ENCODE measurements at places on chromosomes 16 and 17.

DNA sequence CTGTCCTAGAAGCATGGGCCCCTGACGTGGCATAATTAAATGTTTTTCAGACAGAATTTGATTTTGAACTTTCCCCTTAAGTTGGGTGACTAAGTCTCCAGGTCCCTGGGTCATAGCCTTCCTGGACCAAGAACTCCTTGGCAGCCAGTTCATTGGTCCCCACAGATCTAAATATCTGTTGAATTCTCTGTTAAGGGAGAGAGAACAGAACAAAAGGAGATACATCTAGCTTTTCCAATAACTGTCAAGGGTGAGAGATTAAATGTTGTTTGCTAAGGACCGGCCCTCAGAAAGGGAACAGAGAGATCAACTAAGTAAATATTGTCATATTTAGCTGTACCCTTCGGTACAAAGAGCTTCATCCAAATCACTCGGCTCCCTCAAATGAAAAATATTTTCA is 78.2 kb upstream of the NOL11 start:
- DNase-seq: no peak

GRCh38 chr17:31397256-31397939 is 5.9 kb downstream of the RAB11FIP4 start:
- no peak for DNase-seq

- DNase-seq: no peak
Observed at GRCh38 chr17:4530799-4531730, 24.1 kb downstream of the MYBBP1A start.

DNA sequence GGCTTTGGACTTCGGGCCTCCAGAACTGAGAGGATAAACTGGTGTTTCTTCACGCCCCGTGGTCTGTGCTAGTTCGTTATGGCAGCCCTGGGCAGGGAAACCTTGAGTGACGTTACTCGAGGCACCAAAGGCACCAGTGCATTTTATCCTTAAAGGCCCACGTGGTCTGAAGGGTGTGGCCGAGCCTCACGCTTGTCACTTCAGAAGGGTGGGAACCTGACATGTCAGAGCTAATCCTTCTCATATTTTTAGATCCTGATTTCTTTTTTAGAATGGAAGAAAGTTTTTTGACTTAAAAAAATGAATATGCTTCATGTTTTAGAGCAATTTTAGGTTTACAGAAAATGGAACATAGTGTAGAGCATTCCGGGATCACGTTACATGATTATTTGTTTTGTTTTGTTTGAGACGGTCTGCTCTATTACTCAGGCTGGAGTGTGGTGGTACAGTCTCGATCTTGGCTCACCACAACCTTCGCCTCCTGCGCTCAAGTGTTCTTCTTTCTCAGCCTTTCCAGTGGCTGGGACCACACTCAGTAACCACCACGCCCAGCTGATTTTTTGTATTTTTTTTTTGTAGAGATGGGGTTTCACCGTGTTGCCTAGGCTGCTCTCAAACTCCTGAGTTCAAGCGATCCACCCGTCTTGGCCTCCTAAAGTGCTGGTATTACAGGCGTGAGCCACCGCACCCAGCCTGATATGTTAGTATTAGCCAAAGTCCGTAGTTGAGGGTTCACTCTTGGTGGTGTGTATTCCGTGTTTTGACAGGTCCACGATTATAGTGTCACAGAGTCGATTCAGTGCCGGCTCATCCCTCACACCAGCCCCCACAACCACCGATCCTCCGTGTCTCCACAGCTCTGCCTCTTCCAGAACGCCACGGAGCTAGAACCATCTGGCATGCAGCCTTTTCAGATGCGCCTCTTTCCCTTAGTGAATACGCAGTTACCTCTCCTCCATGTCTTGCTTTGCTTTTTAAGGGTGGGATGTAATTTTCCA is 47.9 kb downstream of the RAB11FIP3 start:
- DNase-seq: no peak

DNA sequence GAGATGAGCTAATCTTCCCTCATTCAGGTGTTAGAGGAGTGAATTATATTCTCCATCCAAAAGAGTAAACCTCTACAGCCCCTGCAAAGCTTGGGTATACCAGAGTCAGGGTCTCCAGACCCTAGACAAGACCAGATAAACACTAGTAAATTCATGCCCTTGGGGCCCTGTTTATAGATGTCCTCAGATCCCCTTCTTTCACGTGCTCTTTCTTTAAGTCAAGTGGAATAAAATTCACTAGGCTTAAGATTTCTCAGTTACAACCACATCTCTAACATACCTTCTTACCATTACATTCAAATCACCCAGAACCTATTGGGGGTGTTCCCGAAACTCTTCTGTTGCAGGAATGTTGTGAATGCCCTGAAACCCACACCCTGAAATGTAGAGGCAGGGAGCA is 2.2 kb upstream of the C17orf58 start:
- DNase-seq: no peak
